ENCODE measurements at places on chromosomes 7 and 10.

GRCh38 chr10:130921461-130921860 lies 390.1 kb downstream of the TCERG1L start:
- no peak for DNase-seq

- no peak for DNase-seq
Observed at GRCh38 chr10:47136866-47137265, 163.1 kb upstream of the GDF10 start.

- no peak for DNase-seq
Observed at GRCh38 chr10:69846293-69846921, 44.7 kb downstream of the COL13A1 start.

DNA sequence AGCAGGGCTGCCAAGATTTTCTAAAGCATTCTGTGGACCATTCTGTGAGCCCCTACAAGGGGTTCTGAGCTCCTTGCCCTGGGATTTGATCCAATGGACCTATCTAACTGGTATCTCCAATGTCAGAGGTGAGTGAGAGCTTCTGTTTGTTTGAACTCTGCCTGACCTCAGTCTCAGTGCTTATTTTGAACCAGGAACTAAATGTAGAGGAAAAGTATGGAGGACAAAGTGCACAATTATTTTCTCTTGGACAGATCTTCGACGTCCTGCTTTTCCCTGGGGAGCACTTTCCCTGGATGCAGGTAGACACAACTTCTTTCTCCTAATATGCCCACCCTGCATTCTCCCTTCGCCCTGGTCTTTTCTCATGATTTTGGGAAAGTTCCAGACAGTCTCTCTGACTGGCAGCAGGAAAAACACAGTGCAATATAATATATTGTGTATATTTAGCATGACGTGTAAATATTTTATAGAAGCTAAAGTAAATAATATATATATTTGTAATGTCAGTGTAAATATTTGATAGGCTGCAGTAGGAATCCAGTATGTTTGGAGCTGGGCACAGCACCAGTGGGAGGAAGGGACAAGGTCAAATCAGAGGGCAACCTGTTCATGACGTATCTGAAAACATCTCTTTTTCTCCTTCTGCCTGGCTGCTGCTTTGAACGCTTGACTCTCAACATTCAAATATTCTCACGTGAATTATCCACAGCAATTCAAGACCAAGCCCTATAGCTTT lies 184.0 kb upstream of the LYZL1 start:
- no peak for DNase-seq

DNA sequence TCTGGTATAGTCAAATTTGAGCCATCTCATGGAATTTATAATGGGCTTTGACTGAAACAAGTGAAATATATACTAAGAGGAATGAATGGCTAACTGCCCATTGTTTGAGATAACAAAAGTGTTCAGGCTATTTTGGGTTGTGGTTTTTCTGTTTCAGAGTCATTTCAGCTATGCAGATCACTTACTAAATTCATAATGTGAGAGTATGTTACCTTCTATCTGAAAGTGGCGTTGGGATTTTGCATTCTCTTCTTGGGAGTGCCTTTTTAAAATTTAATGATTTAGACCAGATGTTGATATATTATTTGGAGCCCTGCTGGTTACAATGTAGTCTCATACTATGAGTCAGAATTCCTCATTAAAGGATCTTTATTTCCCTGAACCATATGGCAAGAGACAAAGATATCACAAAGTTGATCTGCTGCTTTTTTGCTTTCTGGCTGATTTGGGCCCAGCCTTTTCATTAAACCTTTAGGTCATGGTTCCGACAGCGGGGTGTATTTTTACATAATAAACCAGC lies 10.4 kb downstream of the VCL start:
- no peak for DNase-seq

GRCh38 chr10:21130108-21130507 lies 233.0 kb upstream of the NEBL start:
- DNase-seq: no peak
